Muscle of leg (tissue), 16 donors: ENCODE measurements at places on chromosomes 7 and 10.

DNA sequence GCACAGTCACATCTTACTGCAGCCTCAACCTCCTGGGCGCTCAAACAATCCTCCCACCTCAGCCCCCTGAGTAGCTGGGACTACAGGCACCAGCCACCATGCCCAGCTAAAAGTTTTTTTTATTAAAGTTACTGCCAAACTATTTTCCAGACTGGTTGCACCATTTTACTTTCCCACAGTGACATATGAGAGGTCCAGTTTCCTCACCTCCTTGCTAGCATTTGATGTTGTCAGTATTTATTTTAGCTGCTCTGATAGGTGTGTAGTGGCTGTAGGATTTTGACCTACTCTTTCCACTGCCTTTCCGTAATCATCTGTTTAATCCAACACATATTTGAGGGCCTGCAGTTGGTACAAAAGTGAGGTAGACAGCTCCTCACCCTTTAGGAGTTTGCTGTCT, 5.4 kb upstream of the UBE3C start:
- no peak for DNase-seq

DNA sequence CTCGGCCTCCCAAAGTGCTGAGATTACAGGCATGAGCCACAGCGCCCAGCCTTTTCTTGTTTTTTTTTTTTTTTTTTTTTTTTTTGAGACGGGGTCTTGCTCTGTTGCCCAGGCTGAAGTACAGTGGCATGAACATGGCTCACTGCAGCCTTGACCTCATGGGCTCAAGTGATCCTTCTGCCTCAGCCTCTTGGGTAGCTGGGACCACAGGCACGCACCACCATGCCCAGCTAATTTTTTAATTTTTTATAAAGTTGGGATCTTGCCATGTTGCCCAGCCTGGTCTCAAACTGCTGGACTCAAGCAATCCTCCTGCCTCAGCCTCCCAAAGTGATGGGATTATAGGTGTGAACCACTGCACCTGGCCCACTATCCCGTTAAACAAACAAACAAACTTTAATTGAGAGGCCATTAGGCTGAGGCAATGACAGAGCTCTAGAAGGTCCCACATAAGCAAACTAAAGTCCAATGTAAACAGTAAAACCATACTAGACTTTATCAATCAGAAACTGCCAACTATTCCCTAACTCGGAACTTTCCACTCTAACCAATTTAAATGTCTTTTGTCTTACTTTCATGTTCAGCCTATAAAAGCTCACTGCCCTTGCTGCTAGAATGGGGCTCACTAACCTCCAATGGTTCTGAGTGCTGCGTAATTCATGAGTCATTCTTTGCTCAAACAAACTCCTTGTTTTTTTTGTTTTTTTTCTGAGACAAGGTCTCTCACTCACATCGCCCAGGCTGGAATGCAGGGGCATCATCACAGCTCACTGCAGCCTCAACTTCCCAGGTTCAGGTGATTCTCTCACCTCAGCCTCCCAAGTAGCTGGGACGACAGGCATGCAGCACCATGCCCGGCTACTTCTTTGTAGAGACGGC, 1.9 kb downstream of the DHX32 start:
- DNase-seq = no peak

DNA sequence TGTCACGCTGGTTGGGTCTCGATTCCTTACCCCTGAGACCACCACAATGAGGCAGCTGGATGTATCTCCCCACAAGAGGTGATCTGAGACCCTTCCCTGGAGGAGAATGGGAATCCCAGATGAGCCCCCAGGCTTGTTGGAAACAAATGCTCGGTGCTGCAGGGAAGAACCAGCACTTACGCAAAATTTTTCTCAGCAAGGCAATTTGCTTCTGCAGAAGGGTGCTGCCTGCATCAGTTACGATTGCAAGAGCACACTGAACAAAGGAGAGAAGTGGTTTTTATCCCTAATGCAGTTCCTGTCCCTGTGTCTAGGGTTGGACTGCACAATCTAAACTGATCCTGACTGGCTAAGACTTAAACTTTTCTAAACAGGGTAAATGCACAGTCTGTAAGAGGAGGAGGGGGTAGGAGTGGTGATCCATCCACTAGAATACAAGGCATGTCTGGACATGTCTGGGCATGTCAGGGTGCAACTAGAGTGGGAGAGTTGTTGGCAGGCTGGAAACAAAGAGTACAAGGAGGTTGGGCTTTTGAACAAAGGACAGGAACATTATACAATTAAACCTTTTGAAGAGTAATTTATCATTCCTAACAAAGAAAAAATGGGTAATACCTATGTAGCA, 114.9 kb upstream of the FAM3C start:
- no peak for DNase-seq

- DNase-seq = no peak
Measured at GRCh38 chr7:134422638-134423037, 36.3 kb downstream of the AKR1B1 start.

GRCh38 chr7:47746468-47746867, 164.6 kb upstream of the TNS3 start:
- DNase-seq = no peak

- DNase-seq = peak; percentile 83
Measured at GRCh38 chr7:28065308-28065707, 115.3 kb downstream of the JAZF1 start.

DNA sequence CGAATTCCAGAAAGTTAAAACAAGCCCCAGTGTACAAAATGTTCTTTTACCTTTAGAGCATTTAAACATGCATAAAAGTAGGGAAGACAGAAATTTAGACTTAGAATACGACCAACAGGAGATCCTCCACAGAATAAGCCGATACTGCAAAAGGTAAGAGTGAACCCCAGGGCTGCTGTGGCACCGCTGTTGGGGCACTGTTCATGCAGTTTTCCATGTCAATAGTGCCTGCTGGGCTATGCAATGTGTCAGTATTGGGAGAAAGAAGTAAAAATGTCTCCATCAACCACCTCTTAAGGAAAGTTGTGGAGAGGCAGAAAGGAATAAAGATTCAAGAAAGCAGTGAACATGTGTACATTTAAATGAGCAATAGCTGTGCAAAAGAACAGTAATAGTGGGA, 326.5 kb upstream of the SEMA3C start:
- DNase-seq = no peak

GRCh38 chr10:74153123-74153522, 2.1 kb downstream of the ADK start:
- peak; percentile 25 for DNase-seq

GRCh38 chr7:138064856-138065357, 11.4 kb upstream of the AKR1D1 start:
- DNase-seq = peak; percentile 94

DNA sequence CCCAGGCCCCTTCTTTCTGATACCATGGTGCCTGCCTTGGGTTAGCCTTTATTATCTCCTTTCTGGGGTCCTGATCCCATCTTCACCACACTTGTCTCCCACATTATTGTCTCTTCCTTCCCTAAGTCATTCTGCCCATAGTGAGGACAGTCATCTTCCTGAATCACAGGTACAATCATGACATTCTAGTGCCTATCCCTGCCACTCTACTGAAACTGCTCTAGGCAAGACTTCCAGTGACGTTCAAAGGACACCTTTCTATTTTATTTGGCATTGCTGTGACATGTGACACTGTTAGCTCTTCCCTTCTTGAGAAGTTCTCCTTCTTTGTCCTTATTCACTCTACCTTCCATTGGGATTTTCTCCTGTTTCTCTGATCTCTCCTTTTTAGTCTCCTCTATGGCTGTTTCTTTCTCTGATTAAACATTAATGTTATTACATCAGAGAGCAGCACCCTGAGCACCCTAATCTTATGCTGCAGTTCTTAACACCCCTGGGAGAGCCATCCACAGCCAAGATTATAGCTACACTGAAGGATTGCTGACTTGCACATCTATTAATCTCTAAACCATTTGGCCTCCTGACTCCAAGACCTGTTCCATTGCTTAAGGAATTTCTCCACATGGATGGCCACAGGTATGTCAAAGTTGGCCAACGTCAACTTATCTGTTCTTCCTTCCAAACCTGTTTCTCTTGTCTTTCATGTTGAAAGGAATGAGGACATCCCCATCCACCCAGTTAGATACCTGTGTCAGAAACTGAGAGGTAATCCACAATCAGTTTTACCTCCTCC, 10.9 kb downstream of the MACC1 start:
- no peak for DNase-seq

- DNase-seq = no peak
Measured at GRCh38 chr10:11443468-11444154, 167.8 kb downstream of the USP6NL start.

- DNase-seq = no peak
Measured at GRCh38 chr10:67815571-67816059, 22.4 kb downstream of the DNAJC12 start.
